ENCODE measurements at places on chromosomes 3 and 15.

GRCh38 chr3:99601515-99601914, 36.9 kb upstream of the COL8A1 start:
- DNase-seq, result no peak

GRCh38 chr15:39413558-39413957, 167.3 kb upstream of the THBS1 start:
- no peak for DNase-seq

DNA sequence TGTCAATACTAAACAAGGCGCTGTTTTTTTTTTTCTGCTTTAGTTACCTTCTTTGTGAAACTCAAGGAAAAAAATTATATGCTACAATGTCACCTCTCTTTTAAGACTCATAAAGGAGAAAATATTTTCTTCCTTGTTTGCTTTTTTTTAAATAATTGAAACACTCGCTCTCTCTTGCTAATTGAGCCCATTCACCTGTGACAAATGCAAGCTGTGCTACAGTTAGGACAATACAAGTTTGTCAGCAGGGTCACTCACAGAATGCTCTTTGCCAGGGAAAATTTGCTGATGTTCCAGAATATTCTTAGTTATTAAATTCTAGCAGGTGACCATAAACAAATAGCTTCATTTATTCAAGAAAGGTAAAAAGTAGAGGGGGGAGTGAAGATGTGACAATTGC, 375.9 kb upstream of the DPPA4 start:
- DNase-seq, result no peak

DNA sequence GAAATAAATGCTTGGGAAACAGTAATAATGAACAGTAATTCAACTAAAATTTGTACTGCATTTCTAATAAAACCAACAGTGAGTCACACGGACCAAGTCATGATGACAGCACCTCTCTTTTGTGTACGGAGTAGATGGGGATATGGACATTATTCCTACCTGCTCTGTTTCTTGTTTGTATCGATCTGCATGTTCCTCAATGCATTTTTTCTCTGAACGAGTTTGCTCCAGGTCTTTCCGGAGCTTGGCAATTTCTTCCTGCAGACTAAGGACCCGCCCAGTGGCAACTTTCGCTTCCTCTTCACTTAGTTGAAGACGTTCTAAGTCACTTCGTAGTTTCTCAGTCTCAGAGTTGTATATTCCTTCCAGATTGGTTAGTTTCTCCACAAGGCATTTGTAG, 74.4 kb upstream of the MYO5C start:
- DNase-seq, result no peak

- DNase-seq, result no peak
Measured at GRCh38 chr3:23395115-23395514, 192.0 kb downstream of the UBE2E2 start.

- no peak for DNase-seq
Measured at GRCh38 chr3:182979674-182980191, 605 bp downstream of the DCUN1D1 start.

DNA sequence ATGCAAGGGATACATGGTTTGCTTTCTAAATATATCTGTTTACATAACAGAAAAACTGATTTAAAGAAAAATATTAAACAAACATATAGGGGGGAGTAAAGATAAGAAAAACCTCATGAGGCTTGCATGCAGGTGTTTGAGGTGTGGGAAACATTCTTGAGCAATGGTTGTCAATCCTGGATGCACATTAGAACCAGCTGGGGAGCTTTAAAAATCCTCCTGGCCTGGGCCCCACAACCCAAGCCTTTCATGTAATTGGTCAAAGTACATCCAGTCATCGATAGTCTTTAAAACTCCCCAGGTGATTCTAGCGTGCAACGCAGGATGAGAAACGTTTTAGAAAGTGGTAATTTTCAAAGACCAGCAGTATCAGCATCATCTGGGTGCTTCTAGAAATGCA, 18.3 kb downstream of the NMNAT3 start:
- DNase-seq, result no peak

GRCh38 chr3:39343076-39343717, 13.7 kb downstream of the CCR8 start:
- DNase-seq, result no peak

Data from amygdala (tissue), 56 donors.